OCI-LY7 (cell line): ENCODE measurements at places on chromosomes 2 and 18. TPM values are rescaled to one million over a fixed set of nuclear protein-coding genes. Genes with fewer than 3 reads are reported as not detected.

Gene DPP4
- not detected in 2 replicates for total RNA-seq

Gene ASB18
- total RNA-seq: not detected in 2 replicates

Gene RHOB
- 0.36 TPM in 1 of 2 replicates, not detected in the other for total RNA-seq

Gene MTX2
- total RNA-seq: 31.9 and 33.2 TPM in 2 replicates

Gene RESP18
- total RNA-seq: not detected in 2 replicates

Gene IL36RN
- not detected in 2 replicates for total RNA-seq

Gene ATP5F1A
- 274 and 284 TPM in 2 replicates for total RNA-seq

Gene SERPINB7
- total RNA-seq: not detected in 2 replicates

Gene TMEM163
- total RNA-seq: 0.31 and 0.51 TPM in 2 replicates

Gene PLEKHB2
- 35.9 and 38.3 TPM in 2 replicates for total RNA-seq

Gene LIMS4
- total RNA-seq: 0.57 and 1.2 TPM in 2 replicates
